ENCODE measurements at places on chromosomes 5 and 9.

GRCh38 chr9:114154600-114155102 is 686 bp upstream of the COL27A1 start:
- no peaks in the 10 kb centered on the region for H3K36me3 ChIP-seq
- H3K27ac ChIP-seq: no peak overlapping the region
- H3K4me3 ChIP-seq: peak overlapping the region; percentile 81
- DNase-seq: no peak
- H3K4me1 ChIP-seq: peaks cover 38% of the 10 kb centered on the region

DNA sequence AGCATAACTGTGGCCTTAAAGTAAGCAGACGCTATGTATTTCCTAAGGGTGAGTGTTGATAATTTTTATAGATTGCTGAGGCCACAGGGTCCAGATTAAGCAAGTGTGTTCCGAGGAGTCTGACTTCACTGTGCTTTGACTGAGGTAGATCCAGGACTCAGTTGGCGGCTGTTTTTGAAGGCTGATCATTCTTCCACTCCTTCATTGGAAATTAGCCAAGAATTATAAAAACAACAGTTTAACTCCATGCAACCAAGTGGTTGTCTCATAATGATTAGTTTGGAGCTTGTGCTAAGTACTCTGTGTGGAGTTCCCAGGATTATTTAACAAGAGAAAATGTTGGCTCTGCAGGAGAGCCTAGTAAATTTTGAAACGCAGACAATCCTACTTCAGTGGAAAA is 19.1 kb downstream of the IQGAP2 start:
- H3K27me3 ChIP-seq: no peaks in the 10 kb centered on the region
- H3K27ac ChIP-seq: no peak overlapping the region
- no peaks in the 10 kb centered on the region for H3K36me3 ChIP-seq
- no peak overlapping the region for H3K4me3 ChIP-seq
- no peak for DNase-seq

GRCh38 chr5:20617841-20618240 is 629.8 kb upstream of the CDH18 start:
- H3K4me3 ChIP-seq: no peak overlapping the region
- no peak for DNase-seq
- H3K4me1 ChIP-seq: no peaks in the 10 kb centered on the region
- H3K36me3 ChIP-seq: no peaks in the 10 kb centered on the region

GRCh38 chr9:122389799-122390481 is 19.1 kb downstream of the PTGS1 start:
- no peaks in the 10 kb centered on the region for H3K36me3 ChIP-seq
- DNase-seq: no peak
- peaks cover 30% of the 10 kb centered on the region for H3K27me3 ChIP-seq
- H3K27ac ChIP-seq: no peak overlapping the region

GRCh38 chr5:14737291-14737690 is 72.8 kb downstream of the OTULIN start:
- H3K27me3 ChIP-seq: no peaks in the 10 kb centered on the region
- no peak overlapping the region for H3K4me3 ChIP-seq
- no peak for DNase-seq
- H3K27ac ChIP-seq: no peak overlapping the region

GRCh38 chr5:24073107-24073506 is 565.7 kb downstream of the PRDM9 start:
- no peak overlapping the region for H3K27ac ChIP-seq
- no peaks in the 10 kb centered on the region for H3K4me1 ChIP-seq
- no peak overlapping the region for H3K4me3 ChIP-seq

- H3K4me3 ChIP-seq: no peak overlapping the region
- H3K27ac ChIP-seq: no peak overlapping the region
- no peaks in the 10 kb centered on the region for H3K36me3 ChIP-seq
Measured at GRCh38 chr5:121624035-121624434, 227.6 kb upstream of the FTMT start.

- no peaks in the 10 kb centered on the region for H3K4me1 ChIP-seq
- no peak for DNase-seq
- H3K4me3 ChIP-seq: no peak overlapping the region
- no peak overlapping the region for H3K27ac ChIP-seq
- no peaks in the 10 kb centered on the region for H3K36me3 ChIP-seq
- no peaks in the 10 kb centered on the region for H3K27me3 ChIP-seq
Measured at GRCh38 chr5:145198525-145199260, 636.4 kb downstream of the PRELID2 start.

- H3K4me1 ChIP-seq: peaks cover 32% of the 10 kb centered on the region
- peaks cover 7% of the 10 kb centered on the region for H3K36me3 ChIP-seq
- peak within 1 kb of the TSS; percentile 84 for H3K27ac ChIP-seq
- no peaks in the 10 kb centered on the region for H3K27me3 ChIP-seq
- DNase-seq: peak; percentile 89
Measured at GRCh38 chr9:136410500-136411287, at the start of the genes ENTR1 and PMPCA. TSS of gene ENTR1 (minus strand) at chr9:136410614. CDS start at chr9:136410397, 217 bp downstream. TSS of gene PMPCA (plus strand) at chr9:136410658. CDS start at chr9:136410669, 11 bp downstream.

DNA sequence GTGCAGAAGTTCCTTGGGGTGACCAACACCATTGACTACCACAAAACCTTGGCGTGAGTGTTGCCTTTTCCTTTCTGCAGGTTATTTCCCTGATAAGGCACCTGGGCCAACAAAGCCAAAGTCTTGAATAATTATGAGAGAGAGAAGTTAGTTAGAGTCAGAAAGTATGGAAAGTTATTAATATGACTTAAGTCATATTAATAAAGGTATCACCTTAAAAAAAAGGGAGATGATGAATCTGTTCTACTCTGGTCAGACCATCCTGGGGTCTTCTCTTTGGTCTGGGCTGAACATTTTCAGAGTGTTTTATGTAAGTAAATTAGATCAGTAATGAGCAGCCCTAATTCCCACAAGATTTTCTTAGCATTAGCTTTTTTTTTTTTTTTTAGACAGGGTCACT is 41.8 kb downstream of the NDST1 start:
- peaks cover 2% of the 10 kb centered on the region for H3K36me3 ChIP-seq
- no peaks in the 10 kb centered on the region for H3K4me1 ChIP-seq
- no peak overlapping the region for H3K27ac ChIP-seq
- no peak overlapping the region for H3K4me3 ChIP-seq
- H3K27me3 ChIP-seq: no peaks in the 10 kb centered on the region

- H3K4me3 ChIP-seq: no peak overlapping the region
- no peak overlapping the region for H3K27ac ChIP-seq
- no peaks in the 10 kb centered on the region for H3K36me3 ChIP-seq
- DNase-seq: no peak
- no peaks in the 10 kb centered on the region for H3K27me3 ChIP-seq
- no peaks in the 10 kb centered on the region for H3K4me1 ChIP-seq
Measured at GRCh38 chr9:113210815-113211214, 10.3 kb downstream of the FKBP15 start.

- peaks cover 20% of the 10 kb centered on the region for H3K4me1 ChIP-seq
- peaks cover 93% of the 10 kb centered on the region for H3K27me3 ChIP-seq
- peaks cover 2% of the 10 kb centered on the region for H3K36me3 ChIP-seq
Measured at GRCh38 chr5:135032999-135033861, 798 bp downstream of the PITX1 start.

GRCh38 chr9:109251080-109251775 is 69.6 kb downstream of the EPB41L4B start:
- no peak for DNase-seq
- H3K27ac ChIP-seq: peak overlapping the region; percentile 14
- H3K4me1 ChIP-seq: peaks cover 9% of the 10 kb centered on the region
- no peaks in the 10 kb centered on the region for H3K27me3 ChIP-seq
- H3K4me3 ChIP-seq: no peak overlapping the region

DNA sequence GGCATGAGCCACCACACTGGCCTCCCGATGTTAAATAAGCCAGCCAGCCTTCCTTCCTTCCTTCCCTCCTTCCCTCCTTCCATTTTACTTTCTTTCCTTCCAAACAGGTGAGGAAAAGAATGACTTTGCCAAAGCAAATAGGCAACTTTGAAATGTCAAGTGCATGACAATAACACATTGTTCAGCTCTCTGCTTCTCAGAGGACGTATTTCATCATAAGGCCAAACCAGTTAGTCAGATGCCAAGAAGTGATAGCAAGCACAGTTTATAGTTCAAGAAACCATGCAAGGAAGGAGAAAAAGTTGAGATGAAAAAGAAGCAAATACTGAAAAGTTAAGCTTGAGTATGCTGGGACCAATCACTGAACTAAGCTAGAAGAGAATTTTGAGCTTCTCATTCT is 29.5 kb downstream of the POU4F3 start:
- H3K27me3 ChIP-seq: peaks cover 42% of the 10 kb centered on the region
- no peak overlapping the region for H3K27ac ChIP-seq
- H3K36me3 ChIP-seq: no peaks in the 10 kb centered on the region
- no peaks in the 10 kb centered on the region for H3K4me1 ChIP-seq

- H3K27ac ChIP-seq: peak overlapping the region; percentile 81
- no peak for DNase-seq
- peaks cover 34% of the 10 kb centered on the region for H3K4me1 ChIP-seq
- no peaks in the 10 kb centered on the region for H3K27me3 ChIP-seq
- no peaks in the 10 kb centered on the region for H3K36me3 ChIP-seq
Measured at GRCh38 chr9:95609426-95609825, 92.7 kb upstream of the PTCH1 start.

DNA sequence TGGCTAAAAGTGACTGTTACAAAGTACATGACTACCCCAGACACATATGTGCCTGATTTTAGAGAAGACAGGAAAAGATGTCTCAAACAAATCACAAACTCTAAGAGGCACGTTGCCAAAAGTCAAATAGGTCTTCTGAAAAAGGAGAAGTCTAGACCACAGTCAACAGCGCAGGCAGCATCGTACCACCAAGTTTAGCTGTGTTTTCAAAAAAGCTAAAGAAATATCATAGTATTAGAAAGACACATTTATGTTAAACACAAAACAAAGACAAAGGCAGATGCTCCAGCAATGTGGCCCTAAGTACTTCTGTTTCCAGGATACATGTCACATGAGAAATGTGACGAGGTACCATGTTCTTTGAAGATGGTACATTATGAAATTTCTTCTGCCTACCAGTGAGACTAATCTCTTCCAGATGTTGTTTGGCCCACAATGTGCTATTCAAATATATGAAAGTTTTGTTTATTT is 43.5 kb downstream of the LPAR1 start:
- no peak overlapping the region for H3K4me3 ChIP-seq
- no peak overlapping the region for H3K27ac ChIP-seq
- H3K4me1 ChIP-seq: peaks cover 16% of the 10 kb centered on the region
- DNase-seq: no peak
- no peaks in the 10 kb centered on the region for H3K36me3 ChIP-seq
- no peaks in the 10 kb centered on the region for H3K27me3 ChIP-seq

DNA sequence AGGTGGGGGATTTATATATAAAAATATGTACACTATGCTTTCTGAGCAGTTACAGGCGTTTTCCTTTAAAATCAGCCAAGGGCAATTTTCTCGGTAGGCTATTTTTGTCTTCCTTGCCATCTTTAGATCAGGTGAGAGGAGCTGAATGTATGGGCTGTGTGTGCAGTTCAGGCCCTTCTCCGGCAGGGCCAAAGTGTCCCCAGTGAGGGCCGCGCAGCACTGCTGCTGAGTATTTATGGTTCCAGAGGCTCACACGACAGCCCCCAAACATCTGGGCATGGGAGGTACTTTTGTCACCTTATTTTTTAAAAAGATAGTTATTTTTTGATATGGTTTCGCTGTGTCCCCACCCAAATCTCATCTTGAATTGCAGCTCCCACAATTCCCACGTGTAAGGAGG is 11.5 kb downstream of the GFPT2 start:
- H3K27ac ChIP-seq: no peak overlapping the region
- H3K36me3 ChIP-seq: no peaks in the 10 kb centered on the region
- H3K27me3 ChIP-seq: peaks cover 9% of the 10 kb centered on the region
- H3K4me1 ChIP-seq: peaks cover 17% of the 10 kb centered on the region

GRCh38 chr9:120892748-120893610 is 16.0 kb upstream of the PHF19 start:
- no peak overlapping the region for H3K4me3 ChIP-seq
- H3K27me3 ChIP-seq: no peaks in the 10 kb centered on the region
- H3K27ac ChIP-seq: no peak overlapping the region
- H3K36me3 ChIP-seq: no peaks in the 10 kb centered on the region
- H3K4me1 ChIP-seq: peaks cover 17% of the 10 kb centered on the region

DNA sequence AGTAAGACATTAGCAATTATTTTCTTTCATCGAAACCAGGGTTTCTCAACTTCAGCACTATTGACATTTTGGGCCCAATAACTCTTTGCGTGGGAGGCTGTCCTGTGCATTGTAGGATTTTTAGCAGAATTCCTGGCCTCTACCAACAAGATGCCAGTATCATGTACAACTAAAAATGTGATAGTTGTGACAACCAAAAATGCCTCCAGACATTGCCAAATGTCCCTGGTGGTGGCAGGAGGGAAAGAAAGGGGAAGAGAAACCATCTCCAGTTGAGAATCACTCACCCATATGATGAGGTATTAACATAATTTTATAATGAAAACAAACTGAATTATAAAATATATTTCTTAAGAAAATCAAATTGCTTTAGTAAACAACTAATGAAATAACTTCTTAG is 406.1 kb downstream of the RAB3C start:
- DNase-seq: no peak
- no peak overlapping the region for H3K27ac ChIP-seq
- H3K4me1 ChIP-seq: no peaks in the 10 kb centered on the region
- no peaks in the 10 kb centered on the region for H3K27me3 ChIP-seq
- H3K36me3 ChIP-seq: peaks cover 5% of the 10 kb centered on the region
- H3K4me3 ChIP-seq: no peak overlapping the region

DNA sequence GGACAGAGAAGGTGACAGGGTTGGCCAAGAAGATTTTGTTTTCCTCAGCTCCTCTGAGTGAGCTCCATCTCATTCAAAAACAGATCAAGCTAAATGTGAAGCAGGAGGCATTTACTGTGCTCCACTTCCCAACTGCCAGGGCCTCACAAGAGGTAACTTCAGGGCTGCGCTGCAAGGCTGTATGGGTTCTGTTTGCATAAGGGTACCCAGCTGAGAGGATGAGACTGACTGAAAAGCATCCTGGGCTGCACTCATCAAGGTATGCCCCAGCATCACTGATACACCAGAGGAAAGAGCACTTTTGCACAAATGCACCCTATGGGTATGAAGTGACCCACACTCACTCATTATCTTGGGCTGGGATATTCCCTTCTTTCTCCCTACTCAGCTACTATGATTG is 316.2 kb upstream of the HAPLN1 start:
- H3K27ac ChIP-seq: no peak overlapping the region
- no peak for DNase-seq
- no peaks in the 10 kb centered on the region for H3K27me3 ChIP-seq
- no peaks in the 10 kb centered on the region for H3K4me1 ChIP-seq

- peaks cover 2% of the 10 kb centered on the region for H3K27me3 ChIP-seq
- H3K36me3 ChIP-seq: peaks cover 21% of the 10 kb centered on the region
- no peak overlapping the region for H3K4me3 ChIP-seq
- no peaks in the 10 kb centered on the region for H3K4me1 ChIP-seq
- no peak for DNase-seq
Measured at GRCh38 chr9:135809166-135809565, 98.2 kb downstream of the CAMSAP1 start.

- H3K27ac ChIP-seq: no peak overlapping the region
- H3K4me1 ChIP-seq: peaks cover 4% of the 10 kb centered on the region
- peaks cover 3% of the 10 kb centered on the region for H3K27me3 ChIP-seq
- H3K36me3 ChIP-seq: no peaks in the 10 kb centered on the region
Measured at GRCh38 chr5:5373351-5373989, 49.0 kb upstream of the ICE1 start.

- no peaks in the 10 kb centered on the region for H3K36me3 ChIP-seq
- no peaks in the 10 kb centered on the region for H3K4me1 ChIP-seq
- no peak for DNase-seq
- H3K27me3 ChIP-seq: peaks cover 98% of the 10 kb centered on the region
Measured at GRCh38 chr9:1044643-1045042, 5.5 kb upstream of the DMRT2 start.

GRCh38 chr9:99058964-99059921 is 45.7 kb upstream of the TGFBR1 start:
- H3K4me1 ChIP-seq: no peaks in the 10 kb centered on the region
- H3K27ac ChIP-seq: no peak overlapping the region
- peaks cover 2% of the 10 kb centered on the region for H3K36me3 ChIP-seq
